ENCODE measurements at places on chromosomes 13 and 19.

GRCh38 chr13:33873251-33873908 lies 55.4 kb downstream of the RFC3 start:
- DNase-seq = no peak

DNA sequence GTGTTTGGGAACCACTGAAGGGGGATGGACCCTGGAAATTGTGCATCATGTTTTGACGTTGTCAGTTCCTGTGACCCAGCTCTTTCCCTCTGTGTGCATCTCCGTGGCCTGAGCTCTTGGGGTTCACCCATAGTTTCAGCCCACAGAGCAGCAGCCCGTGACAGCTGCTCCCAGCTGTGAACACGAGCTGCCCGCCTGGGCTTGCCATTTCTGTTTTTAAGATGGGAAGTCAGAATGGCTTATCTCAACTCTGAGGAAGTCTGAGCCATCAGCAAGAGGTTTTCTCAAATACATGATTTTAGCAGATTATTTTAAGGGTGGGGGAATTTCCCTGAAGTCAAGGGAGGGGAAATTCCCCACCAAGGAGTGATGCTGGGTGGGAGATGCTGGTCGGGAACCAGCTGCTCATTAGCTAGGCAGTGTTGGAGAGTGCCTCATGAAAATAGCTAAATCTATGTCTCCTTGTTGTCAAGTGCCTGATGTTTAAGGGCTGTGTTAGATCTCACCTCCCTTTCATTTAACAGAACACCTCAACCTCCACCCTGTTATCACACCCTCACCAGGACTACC lies 34.8 kb upstream of the C1QTNF9 start:
- DNase-seq = peak; percentile 83

GRCh38 chr13:111020546-111020945 lies 94.6 kb upstream of the ARHGEF7 start:
- no peak for DNase-seq

DNA sequence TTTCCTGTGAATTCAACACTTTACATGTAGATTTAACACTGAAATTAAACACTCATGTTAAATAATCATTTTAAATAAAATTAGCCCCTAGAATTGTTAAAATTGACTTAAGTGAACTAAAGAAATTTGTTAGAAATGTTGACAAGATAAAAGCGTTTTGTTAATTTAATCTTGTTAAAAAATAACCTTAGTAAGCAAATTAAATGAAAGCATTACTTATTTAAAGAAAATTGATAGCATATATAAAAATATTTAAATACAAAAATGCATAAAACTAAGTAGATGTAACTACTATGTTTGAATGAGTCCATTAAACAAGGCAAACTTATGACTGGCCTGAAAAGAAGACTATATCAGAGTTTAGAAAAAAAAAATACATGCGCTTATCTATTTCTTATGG lies 99.0 kb upstream of the TRPC4 start:
- DNase-seq = no peak

- peak; percentile 65 for DNase-seq
These were observed 1.5 kb downstream of the UNC13A start for GRCh38 chr19:17686592-17687024.

GRCh38 chr13:41064493-41064892 lies 3.2 kb downstream of the WBP4 start:
- no peak for DNase-seq

DNA sequence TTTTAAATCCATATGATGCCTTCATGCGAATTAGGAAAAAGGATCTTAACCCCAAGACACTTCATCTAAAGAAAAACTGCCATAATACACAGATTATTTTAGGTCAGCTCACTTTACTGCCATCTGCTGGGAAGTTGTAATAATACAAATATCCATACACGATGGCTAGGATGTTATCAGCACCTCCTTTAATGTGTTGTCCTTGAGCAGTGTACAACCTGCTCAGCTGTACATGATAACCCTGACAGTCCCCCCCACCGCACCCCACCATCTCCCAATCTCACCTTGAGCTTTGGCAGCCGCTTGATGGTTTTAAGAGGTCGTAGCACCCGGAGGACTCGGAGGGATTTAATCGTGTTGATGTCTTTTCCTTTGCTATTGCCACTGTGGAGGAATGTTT lies 112.2 kb downstream of the IER2 start:
- no peak for DNase-seq

DNA sequence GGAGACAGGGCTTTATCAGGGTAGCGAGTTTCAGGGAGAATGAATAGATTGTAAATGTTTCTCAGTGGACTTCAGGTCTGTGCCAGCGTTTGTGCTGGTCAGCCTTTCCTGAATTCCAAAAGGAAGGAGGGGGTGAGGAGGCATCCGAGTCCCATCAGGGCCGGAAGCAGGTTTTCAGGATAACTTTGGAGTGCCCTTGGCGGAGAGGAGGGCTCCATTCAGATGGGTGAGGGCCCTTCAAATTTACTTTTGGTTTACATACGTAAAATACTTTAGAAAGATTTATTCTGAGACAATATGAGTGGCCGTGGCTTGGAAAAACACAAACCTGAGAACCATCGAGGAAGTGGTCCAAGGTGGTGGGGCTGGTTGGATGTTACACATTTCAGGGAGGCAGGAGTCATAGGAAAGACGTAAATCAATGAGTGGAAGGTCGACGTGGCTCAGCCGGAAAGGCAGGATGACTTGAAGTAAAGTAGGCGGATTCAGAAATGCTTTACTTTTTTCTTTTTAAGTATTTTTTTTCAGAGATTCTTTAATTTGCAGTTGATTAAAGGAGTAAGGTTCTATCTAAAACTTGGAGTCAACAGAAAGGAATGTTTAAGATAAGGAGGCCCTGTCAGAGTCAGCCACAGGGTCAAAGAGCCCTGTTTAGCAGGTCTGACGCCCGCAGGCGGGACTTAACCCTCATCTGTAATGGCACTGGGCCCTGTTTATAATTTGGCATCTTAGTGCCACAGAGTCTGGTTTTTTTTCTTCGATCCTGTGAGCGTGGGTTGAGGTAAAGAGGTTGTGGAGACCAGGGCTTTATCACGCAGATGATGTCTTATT lies 32.8 kb downstream of the ATP11A start:
- peak; percentile 84 for DNase-seq

DNA sequence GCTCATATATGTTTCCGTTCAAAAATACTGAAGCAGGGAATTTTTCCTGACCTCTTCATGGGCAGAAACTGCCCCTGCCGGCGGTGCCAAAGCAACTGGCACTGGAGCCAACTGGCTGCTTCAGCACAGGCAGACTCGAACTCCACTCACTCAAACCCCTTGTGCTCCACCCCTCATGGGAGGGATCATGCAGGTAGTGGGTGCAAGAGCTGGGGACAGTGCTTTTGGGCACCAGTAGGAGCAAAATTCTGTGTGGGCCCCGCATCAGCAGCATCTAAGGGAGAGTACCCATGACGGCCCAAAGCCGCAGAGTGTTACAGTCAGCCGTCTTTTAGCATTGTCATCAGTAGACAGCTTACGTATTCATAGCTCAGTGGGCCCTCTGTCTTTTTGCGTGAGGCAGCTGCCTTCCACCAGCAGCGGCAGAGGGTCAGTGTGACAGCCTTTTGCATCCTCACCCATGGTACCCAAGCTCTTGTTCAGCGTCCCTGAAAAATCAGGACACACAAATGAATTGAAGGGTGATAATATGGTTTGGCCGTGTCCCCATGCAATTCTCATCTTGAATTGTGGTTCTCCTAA lies 393.8 kb downstream of the SLITRK6 start:
- no peak for DNase-seq

GRCh38 chr19:42529248-42529764 lies 1.0 kb upstream of the CEACAM1 start:
- DNase-seq = peak; percentile 81

DNA sequence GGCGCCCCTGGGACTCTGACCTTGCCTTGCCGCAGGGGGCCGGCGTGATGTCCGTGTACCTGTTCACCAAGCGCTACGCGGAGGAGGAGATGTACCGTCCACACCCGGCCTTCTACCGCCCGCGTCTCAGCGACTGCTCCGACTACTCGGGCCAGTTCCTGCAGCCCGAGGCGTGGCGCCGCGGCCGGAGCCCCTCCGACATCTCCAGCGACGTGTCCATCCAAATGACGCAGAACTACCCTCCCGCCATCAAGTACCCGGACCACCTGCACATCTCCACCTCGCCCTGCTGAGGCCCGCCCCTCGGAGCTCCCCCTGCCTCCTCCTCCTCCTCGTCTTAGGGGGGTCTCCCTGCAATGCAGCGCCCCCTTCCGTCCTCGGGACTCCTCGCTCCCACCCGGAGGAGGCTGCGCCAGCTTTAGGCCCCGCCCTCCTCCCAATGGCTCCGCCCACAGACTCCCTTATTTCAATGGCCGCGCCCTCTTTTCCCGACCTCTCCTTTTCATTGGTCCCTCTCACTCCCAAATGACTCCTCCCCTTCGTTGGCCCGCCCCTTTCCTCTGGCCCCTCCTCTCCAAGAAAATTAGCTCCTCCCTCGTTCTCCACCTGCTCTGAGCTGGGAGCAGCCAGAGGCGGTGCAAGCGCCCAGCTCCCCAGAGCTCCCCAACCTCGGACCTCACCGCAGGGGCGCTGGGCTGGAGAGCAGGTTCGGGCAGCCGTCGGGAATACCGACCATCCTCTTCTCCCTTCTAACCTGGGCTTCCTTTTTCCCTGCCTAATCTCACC lies 20.5 kb upstream of the CACNG8 start:
- DNase-seq = no peak

- DNase-seq = no peak
These were observed 17.1 kb downstream of the LSM14A start for GRCh38 chr19:34189199-34189916.

DNA sequence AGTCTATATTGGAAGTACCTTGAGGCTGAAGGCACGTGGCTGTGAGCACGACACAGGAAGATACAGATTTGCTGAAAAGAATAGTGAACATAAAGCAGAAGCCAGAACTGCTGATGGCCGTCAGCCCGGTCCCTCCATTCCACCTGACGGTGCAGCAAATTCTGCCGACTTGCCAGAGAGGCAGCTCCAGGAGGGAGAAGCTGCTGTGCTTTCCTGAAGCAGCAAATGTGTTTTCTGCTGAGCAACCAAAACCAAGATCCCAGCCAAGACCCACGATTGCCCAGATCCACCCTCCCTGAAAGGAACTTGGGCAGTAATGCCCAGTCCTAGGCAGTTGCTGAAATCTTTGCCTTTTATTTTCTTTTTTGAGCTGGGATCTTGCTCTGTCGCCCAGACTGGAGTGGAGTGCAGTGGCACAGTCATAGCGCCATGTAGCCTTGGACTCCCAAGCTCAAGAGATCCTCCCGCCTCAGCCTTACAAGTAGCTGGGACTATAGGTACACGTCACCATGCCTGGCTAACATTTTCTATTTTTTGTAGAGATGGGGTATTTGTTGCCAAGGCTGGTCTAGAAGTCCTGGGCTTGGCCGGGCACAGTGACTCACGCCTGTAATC lies 7.0 kb upstream of the RCN3 start:
- peak; percentile 76 for DNase-seq

DNA sequence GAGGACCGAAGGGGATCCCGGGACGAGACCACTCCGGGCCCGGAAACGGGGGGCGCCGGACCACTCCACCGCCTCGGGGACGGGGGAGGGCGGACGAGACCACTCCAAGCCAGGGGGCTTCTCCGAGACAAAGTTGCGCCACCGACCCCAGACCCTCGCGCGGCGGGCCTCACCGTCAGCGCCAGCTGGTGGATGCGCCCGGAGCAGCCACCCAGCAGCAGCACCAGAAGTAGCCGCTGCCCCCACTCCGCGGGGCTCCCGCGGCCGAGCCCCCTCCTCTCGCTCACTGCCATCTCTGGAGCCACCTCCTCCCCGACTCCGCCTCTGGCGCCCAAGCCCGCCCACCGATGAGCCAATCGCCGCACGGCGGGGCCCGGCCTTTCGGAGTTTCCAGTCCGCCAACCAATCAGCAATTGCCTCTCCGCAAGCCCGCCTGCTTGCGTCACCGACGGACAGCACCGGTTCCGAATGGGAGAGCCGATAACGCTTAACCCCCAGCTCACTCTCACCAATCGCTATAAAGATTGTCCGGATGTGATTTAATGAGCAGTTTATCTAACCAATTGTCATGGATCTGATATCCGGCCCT lies at the start of gene GPR108:
GPR108 (minus strand) TSS at position 297 of the 589 bp plus-strand sequence; CDS start at position 293, 4 bp downstream.
- peak; percentile 100 for DNase-seq

GRCh38 chr19:33254245-33254824 lies 28.7 kb upstream of the SLC7A10 start:
- no peak for DNase-seq

All from right cardiac atrium (tissue), 5 donors.